ENCODE measurements at places on chromosomes 3 and 15.

- DNase-seq = peak; percentile 43
These were observed 76.0 kb downstream of the TRANK1 start for GRCh38 chr3:36868614-36869436.

DNA sequence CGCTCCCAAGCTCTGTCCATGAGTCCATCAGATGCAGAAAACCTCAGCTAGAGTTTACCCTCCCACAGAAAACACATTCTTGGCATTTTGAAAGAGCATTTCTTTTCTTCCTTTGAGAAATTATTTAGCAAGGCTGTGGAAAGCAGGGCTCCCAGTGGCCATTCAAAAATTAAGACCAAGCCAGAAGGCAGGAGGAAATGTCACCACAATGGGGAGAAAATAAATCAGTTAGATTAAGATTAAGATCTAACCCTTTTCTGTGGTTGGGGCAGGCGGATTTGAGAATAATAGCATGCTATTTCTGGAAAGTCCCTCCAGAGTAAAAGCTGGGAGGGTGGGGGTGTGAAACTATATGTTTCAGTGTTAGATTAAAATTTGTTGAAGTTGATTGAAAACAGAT is 20.2 kb downstream of the LRIG1 start:
- DNase-seq = no peak

- no peak for DNase-seq
These were observed 155.3 kb downstream of the THRB start for GRCh38 chr3:24339266-24339825.

- no peak for DNase-seq
These were observed 8.3 kb upstream of the PGPEP1L start for GRCh38 chr15:99015698-99016568.

GRCh38 chr3:187400756-187401155 is 32.6 kb downstream of the RTP4 start:
- no peak for DNase-seq

- no peak for DNase-seq
These were observed 465.0 kb downstream of the SHQ1 start for GRCh38 chr3:72383230-72383629.

DNA sequence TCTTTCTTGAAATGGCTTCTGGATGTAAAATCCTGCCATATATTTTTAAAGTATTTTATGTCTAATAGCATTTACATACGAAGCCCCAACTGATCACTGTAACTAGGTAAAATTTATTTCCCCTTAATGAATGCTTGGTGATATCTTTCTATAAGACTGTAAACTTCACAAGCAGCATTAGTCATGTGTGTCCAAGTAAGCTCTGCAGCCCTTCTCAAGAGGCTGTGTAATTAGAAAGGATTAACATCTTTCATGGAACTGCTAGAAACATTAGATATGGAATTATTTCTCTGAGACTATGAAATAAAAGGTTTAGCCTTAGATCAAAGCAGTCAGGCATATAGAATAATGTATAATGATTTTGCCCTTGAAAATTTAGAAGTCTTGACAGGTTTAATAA is 143.3 kb downstream of the EPHA3 start:
- no peak for DNase-seq

DNA sequence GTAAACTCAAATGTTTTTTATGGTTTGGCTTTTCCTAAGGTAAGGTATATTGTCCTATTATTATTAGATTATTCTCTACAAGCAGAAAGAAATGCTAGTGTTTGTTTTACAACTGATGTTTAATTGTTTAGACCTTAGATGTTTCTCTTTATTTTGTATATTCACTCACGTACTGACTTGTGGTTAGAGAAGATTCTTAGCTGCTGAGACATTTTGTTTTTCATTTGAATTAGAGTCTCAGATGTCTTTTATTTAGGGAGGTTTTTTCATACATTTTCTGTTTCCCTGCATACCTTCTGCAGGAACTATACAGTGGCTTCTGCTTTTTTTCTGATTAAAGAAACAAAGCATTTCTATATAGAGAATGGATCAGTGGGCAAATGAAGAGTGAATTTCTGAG is 110.9 kb downstream of the MYRIP start:
- DNase-seq = no peak

GRCh38 chr15:52923626-52924025 is 133.5 kb upstream of the ONECUT1 start:
- DNase-seq = no peak

DNA sequence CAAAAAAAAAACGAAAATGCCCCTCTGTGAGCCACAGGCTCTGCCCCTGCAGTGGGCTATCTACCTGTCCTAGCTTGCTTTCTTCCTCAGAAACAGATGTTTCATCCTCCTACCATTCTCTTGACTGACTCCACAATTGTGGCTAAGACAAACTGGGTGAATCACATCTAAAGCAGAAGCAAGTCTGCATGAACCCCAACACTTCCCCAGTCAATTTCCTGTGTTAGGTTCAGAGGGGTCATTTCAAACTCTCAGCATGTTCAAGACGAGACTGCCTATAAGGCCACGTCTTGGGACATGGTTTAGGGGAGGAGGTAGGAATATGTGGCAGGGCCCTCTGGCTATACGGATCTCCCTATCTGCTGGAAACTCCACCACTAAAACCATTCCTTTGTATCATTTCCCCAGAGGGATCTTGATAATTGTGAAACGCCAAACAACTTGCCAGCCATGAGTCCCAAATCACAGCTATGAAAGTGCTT is 28.6 kb upstream of the ANKDD1A start:
- DNase-seq = no peak

- DNase-seq = no peak
These were observed 398.6 kb downstream of the ZIC4 start for GRCh38 chr3:147007736-147008245.

- no peak for DNase-seq
These were observed 883.6 kb upstream of the NR2F2 start for GRCh38 chr15:95446854-95447253.

- DNase-seq = no peak
These were observed 121.9 kb downstream of the C3orf70 start for GRCh38 chr3:185030951-185031350.

DNA sequence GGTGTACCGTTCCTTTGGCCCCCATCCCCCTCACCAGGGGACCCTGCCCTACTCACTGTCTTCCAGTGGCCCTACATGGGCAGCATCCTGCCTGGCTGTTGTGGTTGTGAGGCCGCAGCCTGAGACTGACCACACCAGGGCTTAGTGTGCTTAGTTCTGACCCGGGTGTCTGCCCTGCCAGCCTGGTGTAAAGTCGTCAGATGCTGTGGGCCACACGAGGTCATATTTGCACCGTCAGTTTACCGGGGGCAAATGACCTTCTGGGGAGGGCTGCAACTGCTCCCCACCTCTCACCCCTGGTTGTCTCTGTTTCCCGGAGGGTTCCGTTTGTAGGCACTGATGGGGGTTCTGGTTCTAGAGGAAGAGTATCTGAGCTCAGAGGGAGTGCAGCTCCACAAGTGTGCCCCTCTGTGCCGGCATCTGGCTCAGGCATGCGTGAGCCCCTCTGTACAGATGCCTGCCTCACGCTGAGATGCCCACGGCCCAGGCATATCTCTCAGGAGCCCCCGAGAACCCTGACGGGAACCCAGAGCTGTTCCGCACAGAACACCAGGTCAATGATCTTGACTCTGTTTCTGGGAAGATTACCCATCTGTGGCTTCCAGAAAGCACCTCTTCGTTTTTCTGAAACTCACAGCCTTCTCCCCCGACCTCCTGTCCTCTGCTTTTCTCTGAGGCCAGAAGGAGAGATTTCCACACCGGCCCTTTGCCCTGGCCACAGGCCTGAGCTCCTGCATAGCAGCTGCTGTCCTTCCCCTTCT is 19.2 kb downstream of the KLF13 start:
- DNase-seq = peak; percentile 69

- DNase-seq = no peak
These were observed 187.1 kb downstream of the ITPR1 start for GRCh38 chr3:4680227-4680691.
